ENCODE measurements at places on chromosomes 1 and 21.

- DNase-seq, result no peak
Measured at GRCh38 chr1:239987103-239987745, 104.5 kb upstream of the FMN2 start.

- no peak for DNase-seq
Measured at GRCh38 chr1:95002540-95003432, 70.0 kb downstream of the ALG14 start.

- DNase-seq, result no peak
Measured at GRCh38 chr1:44015206-44015605, 16.1 kb downstream of the SLC6A9 start.

GRCh38 chr1:67004176-67004575 is 49.8 kb downstream of the SLC35D1 start:
- no peak for DNase-seq

- DNase-seq, result peak; percentile 33
Measured at GRCh38 chr1:224116131-224116530, 2.2 kb downstream of the FBXO28 start.

- no peak for DNase-seq
Measured at GRCh38 chr1:225476538-225476988, 48.7 kb upstream of the LBR start.

GRCh38 chr1:17305576-17306095 is 2.4 kb upstream of the PADI4 start:
- DNase-seq, result no peak

GRCh38 chr1:54971317-54971791 is 9.1 kb upstream of the TMEM61 start:
- DNase-seq, result peak; percentile 65

- DNase-seq, result peak; percentile 18
Measured at GRCh38 chr1:243623841-243624240, 226.2 kb downstream of the AKT3 start.

- DNase-seq, result no peak
Measured at GRCh38 chr1:162903246-162903645, 42.3 kb upstream of the CCDC190 start.

- DNase-seq, result no peak
Measured at GRCh38 chr1:23383577-23384311, 14.1 kb upstream of the ZNF436 start.

DNA sequence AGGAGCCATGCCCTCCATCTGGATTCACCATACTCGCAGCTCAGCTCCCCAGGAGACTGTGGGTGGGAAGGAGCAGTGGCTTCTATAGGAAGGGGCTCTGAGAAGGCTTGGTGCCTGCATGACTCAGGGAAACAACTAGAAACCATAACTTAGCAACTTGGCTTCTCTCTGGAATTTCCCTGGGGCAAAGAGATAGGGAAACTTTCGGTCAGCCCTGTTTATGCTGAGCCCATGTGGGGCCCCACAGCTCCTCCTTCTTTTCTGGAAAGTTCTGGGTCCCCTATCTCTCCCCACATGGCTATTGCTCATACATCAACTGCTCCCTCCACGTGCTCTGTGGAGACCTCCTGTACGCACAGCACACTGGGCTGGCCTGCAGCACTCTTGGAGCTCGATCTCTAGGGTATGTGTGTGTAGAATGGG is 39.3 kb downstream of the PLEKHA6 start:
- peak; percentile 65 for DNase-seq

- no peak for DNase-seq
Measured at GRCh38 chr1:210362526-210362925, 33.8 kb downstream of the HHAT start.

DNA sequence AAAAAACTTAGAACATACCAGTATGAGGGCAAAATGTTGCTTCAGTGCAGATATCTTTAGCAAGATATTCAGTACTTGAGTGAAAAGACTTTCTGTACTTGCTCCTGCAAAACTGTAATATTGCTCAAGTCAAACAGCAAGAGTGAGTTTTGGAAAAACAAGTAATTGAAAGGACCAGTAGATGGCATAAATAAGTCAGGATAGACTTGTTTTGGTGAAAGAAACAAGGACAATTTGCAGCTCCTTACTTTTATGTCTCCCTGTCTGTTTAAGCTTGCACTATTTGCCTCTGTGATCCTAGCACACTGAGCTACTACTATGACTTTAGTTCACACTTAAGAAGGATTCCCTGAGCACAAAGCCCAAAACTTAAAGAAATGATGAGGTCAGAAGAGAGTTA is 39.1 kb downstream of the IFI44 start:
- DNase-seq, result no peak

DNA sequence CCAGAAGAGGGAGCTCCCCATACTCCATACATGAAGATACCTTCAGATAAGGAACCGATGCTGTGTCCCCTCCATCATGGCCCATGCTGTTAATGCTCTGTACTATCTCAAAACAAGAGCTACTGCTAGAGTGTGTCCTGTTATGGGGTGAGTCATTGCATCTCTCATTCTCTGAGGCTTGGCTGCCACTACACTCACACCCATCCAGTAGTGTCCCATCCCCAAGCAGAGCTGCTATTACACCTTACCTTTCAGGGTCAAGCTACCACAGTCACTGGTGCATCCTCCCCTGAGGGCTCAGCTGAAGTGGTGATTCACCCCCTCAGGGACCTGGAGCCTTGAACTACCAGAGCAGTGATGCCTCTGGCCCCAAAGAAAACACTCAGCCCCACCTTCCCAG is 198.5 kb downstream of the PLA2G4A start:
- no peak for DNase-seq

DNA sequence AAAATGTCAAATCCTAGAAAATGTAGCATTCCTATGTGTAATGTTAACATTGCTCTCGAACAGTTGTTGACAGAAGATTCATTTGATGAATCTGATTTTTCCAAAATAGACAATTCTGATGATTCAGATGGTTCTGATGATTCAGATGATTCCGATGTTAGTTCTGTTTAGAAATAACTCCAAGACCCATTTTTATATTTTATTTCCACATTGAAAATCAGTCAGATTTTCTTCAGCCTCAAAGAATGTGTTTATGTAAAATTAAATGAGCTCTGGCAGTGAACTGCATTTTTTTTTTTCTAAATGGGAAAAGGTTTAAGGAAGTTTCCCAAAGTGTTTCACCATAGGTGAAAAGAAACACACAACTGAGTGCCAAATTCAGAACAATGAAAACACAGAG is 136.5 kb downstream of the TSEN15 start:
- no peak for DNase-seq

GRCh38 chr1:157240495-157241184 is 102.4 kb upstream of the ETV3 start:
- no peak for DNase-seq

- no peak for DNase-seq
Measured at GRCh38 chr21:41381731-41382130, 19.9 kb downstream of the MX2 start.

DNA sequence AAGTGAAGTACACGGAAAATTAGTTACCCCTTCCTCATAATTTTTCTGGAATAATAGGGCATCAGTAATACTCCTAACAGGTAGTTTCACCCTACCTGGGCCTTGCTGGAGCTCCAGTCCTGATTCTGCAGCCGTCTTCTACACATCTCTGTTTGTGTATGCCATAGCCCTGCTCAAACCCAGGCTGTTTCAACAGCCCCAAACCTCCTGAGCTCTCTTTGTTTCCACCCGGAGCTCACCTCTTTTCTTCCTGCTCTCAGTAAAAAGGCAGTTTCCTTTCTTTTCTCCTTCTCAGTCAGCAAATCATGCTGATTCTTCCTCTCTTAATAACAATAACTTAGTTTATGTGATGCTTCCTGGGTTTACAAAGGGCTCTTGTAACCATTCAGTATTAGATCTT is 355.1 kb upstream of the RUNX1 start:
- no peak for DNase-seq

- DNase-seq, result no peak
Measured at GRCh38 chr1:179761296-179761695, 18.2 kb downstream of the FAM163A start.

- no peak for DNase-seq
Measured at GRCh38 chr21:45304945-45305344, 17.2 kb upstream of the POFUT2 start.

- DNase-seq, result no peak
Measured at GRCh38 chr1:160375788-160376524, 9.1 kb downstream of the NHLH1 start.

DNA sequence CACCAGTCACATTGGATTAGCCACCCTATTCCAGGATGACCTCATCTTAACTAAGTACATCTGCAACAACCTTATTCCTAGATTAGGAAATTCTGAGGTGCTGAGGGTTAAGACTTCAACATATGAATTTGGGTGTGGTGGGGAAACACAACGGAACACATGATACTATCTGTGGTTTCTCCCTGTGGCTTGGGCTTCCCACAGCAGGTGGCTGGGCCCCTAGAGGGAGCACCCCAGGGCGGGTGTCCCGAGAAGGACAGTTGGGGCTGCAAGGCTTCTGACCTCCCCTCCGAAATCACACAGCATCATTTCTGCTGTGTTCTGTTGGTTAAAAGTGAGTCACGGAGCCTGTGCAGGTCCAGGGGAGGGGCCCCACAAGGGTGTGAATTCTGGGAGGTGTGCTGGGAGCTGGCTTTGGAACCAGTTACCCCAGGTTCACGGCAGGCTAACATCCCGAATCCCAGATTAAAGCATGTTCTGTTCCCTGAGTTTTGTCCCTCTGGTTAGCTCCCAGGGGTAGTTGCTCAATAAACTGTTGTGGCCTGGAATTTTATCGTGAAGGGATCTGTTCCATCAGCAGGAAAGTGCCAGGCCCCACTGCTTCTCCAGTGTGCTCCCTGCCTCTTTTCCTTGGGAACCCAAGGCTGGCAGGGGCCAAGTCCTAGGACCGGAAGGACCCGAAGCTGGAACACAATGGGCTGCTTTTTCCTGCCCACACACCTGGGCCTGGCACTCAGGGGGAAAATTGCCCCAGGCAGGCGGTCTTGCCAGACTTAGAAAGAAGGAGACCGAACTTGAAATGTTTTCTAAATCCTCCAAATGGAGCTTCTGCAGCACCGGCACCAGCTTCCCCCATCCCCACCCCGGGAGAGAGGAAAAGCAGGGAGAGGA is 154.0 kb upstream of the WNT4 start:
- no peak for DNase-seq

GRCh38 chr21:31124010-31124409 is 85.7 kb upstream of the KRTAP19-8 start:
- DNase-seq, result no peak

DNA sequence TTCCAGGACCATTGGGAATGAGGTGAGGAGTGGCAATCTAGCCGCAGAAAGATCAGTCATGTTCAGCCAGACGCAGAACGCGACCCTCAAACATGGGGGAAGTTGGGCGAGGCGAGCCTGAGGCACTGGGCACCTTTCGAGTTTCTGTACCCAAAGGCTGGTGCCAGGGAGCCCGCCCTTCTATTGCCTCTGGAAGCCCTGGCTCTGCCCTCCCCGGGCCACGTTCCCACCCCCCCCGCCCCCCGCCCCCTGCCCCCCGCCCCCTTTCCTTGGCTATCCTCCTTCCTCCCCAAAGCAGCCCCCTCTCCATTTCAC is 2.2 kb upstream of the ZBTB7B start:
- DNase-seq, result no peak

DNA sequence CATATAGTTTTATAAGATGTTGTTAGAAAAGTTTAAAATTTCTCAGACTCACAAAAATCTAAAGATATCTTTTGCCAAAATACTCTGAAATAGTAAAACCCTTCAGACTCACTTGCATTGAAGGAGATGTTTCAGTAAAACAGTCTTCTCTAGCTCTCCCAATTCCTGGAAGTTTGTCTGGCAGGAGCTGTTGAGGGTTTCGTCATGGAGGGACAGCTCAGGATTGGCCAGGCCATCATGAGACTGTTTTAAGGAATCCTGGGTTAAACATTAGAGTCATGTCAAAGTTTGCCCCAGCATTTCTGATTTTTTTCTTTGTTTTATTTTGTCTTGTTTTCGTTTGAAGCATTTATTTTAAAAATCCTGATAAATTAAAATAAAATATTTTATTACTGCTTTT is 293.8 kb upstream of the PBX1 start:
- DNase-seq, result no peak

DNA sequence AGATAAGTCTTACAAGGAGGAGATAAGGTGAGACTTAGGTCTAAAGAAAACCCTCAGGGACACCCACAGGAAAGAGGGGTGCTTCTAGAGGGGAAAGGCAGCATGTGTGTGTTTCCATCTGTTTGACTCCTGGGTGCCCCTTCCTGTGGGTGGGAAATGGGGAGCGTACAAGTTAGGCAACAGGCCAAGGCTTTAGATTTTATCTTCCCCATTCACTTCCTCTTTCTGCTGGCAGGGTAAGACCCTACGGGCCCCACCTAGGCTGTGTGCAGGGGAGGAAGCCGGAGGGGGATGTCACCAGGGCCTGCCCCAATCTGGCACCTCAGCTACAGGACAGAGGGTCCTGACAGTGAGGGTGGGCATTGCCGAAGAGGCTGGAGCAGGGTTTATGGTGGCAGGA is 2.5 kb upstream of the OLIG1 start:
- DNase-seq, result no peak

DNA sequence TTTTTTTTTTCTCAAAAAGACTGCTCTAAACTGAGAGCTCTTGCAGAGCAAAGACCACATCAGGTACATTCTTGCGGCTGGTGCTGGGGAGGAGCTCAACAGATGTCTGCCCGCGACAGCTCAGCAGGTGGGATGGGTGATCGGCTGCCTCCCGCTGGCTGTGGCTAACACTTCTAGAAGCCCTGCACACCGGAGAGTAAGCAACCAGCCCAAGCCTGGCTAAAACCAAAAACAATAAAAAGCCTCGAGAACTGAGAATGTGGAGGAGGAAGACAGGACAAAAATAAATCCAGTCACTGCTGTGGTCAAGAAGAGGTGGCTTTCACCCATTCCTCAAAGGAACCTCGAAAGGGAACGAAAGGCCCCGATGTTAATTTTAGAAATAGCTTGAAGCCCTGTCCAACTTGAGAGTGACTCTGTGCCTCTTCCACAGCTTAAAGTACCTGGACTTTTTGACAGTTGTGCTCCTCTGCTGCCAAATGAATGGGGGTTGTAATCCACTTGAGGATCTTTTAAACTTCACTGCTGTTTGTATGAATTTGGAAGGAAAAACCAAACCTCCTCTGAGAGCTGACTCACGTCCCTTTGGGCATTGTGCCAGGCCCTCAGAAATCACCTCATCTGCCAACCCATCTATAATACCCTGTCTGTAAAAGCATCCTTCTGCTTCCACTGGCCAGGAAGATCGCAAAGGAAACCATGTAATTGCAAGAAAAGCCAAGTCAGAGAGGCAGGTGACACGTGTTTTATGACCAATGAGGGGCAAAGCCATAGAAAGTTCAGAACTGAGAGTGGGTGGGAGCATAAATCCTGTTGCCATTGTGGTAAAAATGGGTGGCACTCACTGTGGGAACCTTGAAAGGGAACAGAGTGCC is 78.6 kb downstream of the KCNN3 start:
- DNase-seq, result no peak

- DNase-seq, result no peak
Measured at GRCh38 chr1:153483776-153484175, 23.3 kb upstream of the S100A7 start.

- DNase-seq, result no peak
Measured at GRCh38 chr1:101587741-101588140, 350.9 kb downstream of the S1PR1 start.

- no peak for DNase-seq
Measured at GRCh38 chr1:65425006-65425405, 4.5 kb downstream of the LEPR start.

GRCh38 chr1:112906150-112906698 is 49.8 kb downstream of the SLC16A1 start:
- DNase-seq, result no peak

GRCh38 chr1:160541622-160542302 is 18.7 kb upstream of the SLAMF6 start:
- DNase-seq, result no peak
